ENCODE measurements at places on chromosomes 3 and 15. TPM values are rescaled to one million over a fixed set of nuclear protein-coding genes. Genes with fewer than 3 reads are reported as not detected.

Gene CCDC39
- not detected for total RNA-seq

Gene CHDH
- 0.35 TPM for total RNA-seq

Gene P2RY13
- not detected for total RNA-seq

Gene PODXL2
- 0.98 TPM for total RNA-seq

Gene ROPN1
- total RNA-seq, result not detected

Gene WDR48
- total RNA-seq, result 32.9 TPM

DNA sequence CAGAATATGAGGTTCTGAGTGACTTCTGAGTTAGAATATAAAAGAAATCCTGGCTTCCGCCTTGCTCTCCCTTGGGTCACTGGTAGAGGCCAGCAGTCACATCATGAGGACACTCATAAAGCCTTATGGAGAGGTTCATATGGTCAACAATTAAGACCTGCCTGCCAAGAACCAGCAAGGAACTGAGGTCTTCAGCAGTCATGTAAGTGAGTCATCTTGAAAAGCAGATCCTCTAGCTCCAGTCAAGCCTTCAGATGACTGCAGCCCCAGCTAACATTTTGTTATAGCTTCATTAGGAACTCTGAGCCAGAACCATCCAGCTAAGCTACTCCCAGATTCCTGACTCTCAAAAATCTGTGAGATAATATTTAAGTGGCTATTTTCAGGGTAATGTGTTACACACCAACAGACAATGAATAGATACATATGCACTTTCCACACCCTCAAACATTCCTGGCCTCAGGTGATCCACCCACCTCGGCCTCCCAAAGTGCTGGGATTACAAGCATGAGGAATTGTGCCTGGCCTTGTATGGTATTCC, 447.2 kb downstream of the SHQ1 start:
- no peak for DNase-seq

DNA sequence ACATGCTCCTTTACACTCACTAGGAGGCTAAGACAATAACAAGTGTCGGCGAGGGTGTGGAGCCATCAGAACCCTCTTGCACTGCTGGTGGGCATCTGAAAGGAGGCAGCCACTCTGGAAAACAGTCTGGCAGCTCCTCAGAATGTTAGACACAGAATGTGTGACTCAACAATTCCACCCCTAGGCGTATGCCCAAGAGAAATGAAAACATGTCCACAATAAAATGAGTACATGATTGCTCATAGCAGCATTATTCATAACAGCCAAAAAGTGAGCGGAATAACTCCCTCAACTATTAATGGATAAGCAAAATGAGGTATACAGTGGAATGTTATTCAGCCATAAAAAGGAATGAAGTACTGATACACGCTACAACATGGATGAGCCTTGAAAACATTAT, 57.8 kb downstream of the WNT7A start:
- peak; percentile 13 for DNase-seq

GRCh38 chr15:99721104-99721778, 12.0 kb downstream of the LYSMD4 start:
- peak; percentile 49 for DNase-seq

DNA sequence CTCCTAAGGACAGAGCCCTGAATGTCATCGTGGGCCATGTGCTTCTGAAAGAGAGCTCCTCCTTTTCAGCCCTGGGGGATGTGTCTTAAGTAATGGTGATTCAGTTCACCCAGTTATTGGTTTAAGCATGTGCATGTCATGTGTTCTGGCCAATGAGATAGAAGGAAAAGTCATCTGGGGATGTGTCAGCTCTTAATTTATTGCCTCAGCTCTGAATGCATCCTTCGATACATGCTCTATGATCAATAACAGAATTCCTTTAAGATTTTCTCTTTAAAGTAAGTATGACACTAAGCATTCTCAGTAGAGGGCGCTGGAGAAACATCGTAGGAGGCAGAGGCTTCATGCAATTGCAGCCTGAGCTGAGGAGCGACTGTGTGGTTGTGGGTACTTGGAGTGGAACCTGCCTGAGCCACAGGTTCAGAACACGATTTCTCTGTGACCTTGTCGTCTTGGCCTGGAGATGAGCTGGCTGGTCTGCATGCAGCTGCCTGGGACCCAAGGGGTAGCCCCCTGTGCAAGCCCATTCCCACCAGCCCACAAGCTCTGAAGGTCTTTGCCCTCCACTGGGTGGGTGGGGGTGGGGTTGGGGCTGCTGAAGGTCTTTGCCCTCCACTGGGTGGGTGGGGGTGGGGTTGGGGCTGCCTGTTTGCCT, 69.5 kb downstream of the C3orf38 start:
- peak; percentile 55 for DNase-seq

GRCh38 chr3:143203848-143204247, 84.3 kb downstream of the CHST2 start:
- no peak for DNase-seq

DNA sequence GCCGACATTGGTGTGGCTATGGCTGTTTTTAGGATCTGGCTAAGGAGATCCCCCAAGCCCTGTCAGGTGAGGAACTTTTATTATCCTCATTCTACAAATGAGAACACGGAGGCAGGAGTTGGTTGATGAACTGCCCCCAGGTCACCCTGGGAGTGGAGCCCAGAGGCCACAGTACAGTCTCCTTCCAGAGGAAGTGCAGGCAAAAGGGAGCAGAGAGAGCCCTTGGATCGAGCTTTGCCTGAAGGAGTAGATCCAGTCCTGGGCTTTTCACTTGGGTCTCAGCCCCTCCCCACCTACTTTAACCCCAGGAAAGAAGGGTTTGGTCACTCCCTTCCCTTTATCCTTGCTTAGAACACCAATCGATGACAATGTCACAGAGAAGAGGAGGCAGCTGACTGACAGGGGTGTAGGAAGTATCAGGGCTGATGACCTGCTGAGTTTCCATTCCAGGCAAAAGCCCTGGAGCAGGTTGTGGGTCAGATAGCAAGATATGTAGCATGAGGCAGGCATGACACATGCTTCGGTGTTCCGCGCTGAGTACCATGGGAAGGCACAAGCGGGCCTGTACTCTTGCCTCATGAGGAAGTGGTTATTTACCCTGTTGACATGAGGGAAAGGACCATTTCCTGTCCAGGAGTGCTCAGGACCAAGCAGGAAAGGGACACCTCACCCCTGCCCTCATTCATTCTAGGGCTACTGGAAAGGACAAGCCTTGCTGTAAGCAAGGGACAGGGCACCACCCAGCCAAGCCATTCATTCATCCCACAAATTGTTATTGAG, 5.8 kb upstream of the PLA2G4D start:
- no peak for DNase-seq

DNA sequence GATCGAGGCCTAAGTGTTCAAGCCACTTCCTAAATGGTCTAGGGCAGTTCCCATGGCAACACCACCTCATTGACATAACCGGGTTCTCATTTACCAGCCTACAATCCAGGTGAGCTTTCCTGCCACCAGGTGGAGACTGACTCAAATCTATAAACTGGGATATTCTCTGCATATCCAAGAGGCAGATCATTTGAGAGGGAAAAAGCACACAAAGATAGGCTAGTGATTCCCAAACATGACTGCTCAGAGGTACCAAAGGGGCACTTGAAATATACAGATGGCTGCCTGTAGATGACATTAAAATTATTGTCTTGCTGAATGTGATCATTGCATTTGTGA, 141.3 kb upstream of the PROK2 start:
- DNase-seq, result peak; percentile 54

- no peak for DNase-seq
Observed at GRCh38 chr3:107911337-107912000, 179.4 kb downstream of the CD47 start.

GRCh38 chr3:69998759-69999139, 784 bp upstream of the SAMMSON start:
- no peak for DNase-seq

- DNase-seq, result no peak
Observed at GRCh38 chr3:23312866-23313265, 109.7 kb downstream of the UBE2E2 start.

DNA sequence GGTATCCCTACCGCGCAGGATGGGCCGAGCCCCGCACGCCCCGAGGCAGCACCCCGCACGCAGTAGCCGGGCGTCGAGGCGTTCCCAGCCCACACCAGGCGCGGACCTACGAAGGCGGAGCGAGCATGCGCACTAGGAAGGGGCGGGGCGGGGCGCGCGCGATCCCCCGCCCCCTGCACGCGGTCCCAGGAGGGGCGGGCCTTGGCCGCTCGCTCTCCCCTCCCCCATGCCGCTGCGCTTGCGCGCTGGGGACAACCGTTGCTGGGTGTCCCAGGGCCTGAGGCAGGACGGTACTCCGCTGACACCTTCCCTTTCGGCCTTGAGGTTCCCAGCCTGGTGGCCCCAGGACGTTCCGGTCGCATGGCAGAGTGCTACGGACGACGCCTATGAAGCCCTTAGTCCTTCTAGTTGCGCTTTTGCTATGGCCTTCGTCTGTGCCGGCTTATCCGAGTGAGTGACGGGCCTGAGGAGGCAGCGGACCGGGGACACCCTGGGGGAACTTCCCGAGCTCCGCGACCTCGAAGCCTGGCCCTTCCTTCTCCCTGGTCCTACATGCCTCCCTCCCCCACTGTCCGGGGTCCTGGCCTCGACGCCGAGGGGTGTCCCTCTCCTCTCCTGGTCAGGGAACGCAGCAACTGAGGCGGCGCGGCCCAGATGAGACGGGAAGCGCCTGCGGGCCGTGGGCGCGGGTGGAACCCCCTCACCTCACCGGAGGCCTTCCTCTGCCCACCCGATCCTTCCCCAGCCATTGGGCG, at the start of gene SPESP1:
SPESP1 (plus strand) TSS at position 258 of the 755 bp plus-strand sequence; CDS start at position 387, 129 bp downstream.
- peak; percentile 49 for DNase-seq

GRCh38 chr3:71491154-71491752, 92.3 kb downstream of the FOXP1 start:
- no peak for DNase-seq

DNA sequence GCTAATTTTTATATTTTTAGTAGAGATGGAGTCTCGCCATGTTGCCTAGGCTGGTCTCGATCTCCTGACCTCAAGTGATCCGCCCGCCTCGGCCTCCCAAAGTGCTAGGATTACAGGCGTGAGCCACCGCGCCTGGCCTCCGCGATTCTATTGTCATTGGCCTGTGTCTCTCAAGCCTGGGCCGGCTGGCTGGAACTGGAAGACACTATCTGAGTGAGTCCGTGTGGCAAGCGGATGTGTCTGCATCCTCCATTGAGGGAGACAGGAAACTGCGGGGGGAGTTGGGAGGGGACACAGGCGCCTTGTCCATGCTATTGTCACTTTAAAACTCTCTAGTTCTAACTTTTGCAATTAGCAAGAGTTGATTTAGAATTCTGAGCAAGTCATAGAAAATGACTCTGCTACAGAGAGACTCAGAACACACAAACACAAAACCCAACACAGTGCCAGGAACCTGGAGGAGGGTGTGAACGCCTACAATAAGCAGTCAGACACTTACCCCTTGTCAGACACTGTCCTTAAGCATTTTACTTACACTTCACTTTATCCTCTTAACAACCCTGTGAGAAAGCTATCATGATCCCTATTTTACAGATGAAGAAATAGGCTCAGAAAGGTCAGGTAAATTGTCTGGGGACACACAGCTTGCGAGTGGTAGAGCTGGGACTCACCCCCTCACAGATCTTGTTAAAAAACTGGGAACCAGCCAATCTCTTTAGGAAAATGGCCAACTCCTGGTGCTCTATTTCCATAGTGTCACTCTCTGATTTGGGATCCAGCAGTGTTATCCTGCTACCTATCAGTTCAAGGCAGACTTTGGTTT, 38.7 kb downstream of the ANP32A start:
- DNase-seq, result peak; percentile 65

Measured in activated naive CD4-positive, alpha-beta T cell treated with anti-CD3 and anti-CD28 coated beads for 36 hours (primary cell).